ENCODE measurements at places on chromosomes 1 and 21. TPM values are rescaled to one million over a fixed set of nuclear protein-coding genes. Genes with fewer than 3 reads are reported as not detected.

DNA sequence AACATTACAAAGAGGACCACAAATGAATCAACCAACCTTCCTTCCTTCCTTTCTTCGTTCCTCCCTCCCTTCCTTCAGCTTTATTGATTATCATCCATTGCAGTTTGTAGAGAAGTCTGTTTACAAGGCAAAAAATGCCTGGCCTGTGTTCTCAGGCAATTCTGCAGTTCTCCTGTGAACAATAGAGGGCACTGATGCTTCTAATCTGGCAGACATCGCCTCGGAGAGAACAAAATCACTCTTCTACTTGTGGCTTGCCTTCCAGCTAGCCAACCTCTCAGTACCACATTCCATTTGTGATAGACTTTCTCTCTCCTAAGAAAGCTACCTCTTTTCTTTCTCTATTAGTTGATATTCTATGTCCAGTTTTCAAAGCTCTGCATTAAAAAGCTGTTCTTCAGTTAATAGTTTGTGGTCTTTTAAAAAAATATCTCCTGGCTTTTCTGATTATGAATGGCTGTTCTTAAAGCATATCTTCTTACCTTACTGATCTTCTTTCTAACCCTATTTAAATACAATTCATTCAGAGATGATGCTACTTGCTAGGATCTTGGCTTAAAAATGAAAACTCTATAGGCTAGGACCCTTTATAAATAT, 26.9 kb upstream of the ESRRG start:
- DNase-seq, result peak; percentile 36

GRCh38 chr1:92585831-92586230, 99.1 kb upstream of the GFI1 start:
- no peak for DNase-seq

- no peak for DNase-seq
Measured at GRCh38 chr1:39895731-39896480, 5.8 kb downstream of the MYCL start.

DNA sequence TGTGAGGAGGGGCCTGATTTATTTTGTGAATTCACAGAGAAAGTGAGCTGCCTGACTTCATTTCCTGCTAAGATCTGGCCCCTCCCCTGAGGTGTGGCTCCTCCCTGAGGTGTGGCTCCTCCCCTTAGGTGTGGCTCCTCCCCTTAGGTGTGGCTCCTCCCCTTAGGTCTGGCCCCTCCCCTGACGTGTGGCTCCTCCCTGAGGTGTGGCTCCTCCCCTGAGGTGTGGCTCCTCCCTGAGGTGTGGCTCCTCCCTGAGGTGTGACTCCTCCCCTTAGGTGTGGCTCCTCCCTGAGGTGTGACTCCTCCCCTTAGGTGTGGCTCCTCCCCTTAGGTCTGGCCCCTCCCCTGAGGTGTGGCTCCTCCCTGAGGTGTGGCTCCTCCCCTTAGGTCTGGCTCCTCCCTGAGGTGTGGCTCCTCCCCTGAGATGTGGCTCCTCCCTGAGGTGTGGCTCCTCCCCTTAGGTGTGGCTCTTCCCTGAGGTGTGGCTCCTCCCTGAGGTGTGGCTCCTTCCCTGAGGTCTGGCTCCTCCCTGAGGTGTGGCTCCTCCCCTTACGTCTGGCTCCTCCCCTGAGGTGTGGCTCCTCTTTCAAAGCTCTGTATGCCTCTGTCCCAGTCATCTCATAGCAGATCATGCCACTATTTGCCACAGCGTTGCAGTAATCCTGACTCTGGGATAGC, 26.9 kb upstream of the LRRC3 start:
- DNase-seq, result peak; percentile 20

GRCh38 chr1:164685266-164686035, 126.5 kb downstream of the PBX1 start:
- no peak for DNase-seq

DNA sequence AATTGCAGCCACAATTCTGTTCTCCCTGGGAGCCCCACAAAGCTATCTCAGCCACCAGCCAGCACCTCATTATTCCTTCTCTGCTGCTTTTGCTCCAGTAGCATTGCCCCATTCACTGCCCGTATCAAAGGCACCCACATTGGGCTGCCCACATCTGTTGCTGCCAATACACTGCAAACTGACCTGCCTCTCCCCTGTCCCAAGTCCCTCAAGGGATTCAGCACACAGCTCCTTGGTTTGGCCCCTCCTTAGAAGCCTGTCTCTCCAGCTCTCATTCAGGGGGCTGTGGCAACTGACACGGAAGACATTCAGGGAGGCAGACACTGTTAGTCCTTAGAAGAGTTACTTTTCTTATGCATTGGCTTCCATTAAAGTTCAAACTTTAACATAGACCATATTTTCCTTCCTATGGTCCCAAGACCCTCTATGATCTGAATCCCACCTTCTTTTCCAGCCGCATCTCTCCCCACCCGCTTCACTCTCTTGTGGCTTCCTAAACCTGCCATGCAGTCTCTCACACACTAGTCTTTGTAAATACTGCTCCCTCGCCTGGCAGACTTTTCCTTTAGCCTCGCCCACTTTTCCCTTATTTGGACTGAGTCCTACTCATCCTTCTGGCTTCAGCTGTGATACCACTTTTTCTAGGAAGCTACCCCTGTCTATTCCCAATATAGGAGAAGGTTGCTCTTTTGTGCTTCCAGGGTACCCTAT, 19.3 kb upstream of the KLHDC8A start:
- peak; percentile 69 for DNase-seq

GRCh38 chr1:208084220-208084619, 160.0 kb downstream of the PLXNA2 start:
- no peak for DNase-seq

DNA sequence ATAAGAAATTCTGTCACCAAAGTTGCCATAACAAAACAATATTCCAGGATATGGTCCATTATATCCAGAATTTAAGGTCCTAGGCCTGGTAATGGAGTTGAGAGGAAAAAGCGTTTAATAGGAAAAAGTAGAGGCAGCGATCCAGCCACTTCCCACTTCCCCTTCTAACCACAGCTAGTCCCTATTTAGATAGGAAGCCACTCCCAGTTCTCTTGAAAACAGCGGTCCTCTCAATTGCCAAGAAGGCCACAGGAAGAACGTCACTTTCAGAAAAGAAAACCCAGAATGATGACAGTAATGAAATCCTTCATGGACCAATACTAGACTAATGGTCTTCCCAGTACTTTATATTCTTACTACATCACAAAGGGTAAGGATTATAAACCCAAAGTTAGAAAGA, 38.6 kb downstream of the ABL2 start:
- no peak for DNase-seq

- no peak for DNase-seq
Measured at GRCh38 chr1:47751193-47751592, 246.0 kb downstream of the TRABD2B start.

DNA sequence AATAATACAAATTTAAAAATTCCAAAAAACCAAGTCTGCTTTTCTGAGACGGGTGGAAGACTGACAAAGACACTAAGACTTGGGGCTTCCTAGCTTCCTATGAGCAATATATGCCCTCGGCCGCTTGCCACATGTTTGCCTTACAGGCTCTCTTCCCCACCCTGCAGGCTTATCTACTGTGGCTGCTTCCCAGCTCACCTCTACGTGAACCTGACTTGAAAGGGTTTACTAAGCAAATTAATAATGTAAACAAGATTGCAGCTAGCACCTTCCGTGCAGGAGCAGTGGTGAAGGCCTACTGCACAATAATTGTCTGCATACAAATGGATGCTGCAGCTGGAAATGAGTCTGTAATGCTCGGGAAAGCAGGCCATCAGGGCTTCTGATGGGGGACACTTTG, 152.9 kb upstream of the DAB1 start:
- no peak for DNase-seq

DNA sequence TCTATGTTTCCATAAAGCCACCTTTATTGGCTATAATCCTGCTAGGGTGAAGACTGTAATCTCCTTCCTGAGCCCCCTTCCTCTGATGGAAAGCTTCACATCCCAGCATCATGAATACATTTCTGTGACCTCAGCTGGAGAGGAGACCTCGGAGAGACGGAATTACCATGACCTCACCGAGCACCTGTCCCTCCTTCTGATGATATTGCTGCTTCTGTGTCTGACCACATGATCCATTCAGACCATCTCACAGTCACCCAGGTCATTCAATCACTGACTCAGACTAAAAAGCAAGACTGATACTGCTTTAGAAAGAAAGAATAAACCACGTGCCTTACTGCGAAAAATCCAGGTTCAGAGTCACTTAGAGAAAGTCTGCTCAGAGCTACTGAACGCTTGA, 8.8 kb downstream of the KCND3 start:
- no peak for DNase-seq

DNA sequence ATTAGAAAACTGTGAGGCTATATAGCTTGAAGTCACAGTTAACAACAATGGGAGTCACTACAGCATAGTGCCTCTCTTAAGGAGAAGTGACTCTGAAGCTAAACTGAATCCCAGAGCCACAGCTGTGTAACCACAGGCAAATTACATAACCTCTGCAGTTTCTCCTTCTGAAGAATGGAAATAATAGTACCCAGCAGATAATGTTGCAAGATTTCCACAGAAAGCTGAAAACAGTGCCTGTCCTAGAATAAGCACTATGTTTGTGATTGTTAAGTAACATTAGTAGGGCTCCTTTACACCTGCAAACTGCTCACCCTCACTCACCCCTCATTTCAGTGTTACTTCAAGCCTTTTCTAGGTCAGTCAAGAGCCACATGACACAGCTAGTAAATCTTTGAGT, 886.7 kb downstream of the PLA2G4A start:
- no peak for DNase-seq

DNA sequence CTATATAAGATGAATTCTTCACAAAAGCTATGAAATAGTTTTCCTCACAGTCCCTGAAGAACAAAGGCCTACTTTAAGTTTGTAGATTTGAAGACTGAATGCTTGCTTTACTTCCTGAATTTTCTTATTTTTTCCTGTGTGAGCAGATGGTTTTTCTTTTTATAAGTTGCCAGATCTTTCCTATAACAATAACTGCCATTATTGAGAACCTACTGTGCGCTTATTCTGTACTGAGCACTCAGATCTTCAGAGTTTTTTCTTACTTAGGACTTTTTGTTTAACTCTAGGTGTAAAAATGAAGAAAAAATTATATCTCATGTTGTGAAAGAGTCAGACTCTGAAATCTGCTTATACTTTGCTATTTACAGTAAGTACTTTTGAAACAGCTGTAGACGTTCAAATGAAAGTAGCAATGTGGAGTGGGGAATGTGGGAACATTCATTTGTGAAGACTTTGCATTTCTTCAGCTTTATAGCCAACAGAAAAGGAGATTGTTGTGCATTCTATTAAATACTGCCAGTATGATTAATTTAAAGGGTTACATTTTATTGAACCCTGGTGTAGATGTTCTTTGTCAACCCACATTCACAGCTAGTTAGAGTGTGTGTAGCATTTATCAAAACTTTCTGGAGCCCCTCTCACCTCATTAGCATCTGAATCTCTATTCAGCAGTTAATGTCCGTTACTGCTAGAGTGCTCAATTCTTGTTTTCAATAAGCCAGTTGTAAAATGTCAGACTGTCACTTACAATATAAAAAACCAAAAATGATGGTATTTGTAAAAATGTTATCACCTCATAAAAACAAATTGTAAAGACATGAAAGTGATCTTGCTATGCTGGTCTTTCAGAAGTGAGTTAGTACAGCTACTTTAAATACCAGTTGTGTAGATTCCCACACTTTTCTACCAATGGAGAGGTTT, 29.0 kb downstream of the NFIA start:
- no peak for DNase-seq

DNA sequence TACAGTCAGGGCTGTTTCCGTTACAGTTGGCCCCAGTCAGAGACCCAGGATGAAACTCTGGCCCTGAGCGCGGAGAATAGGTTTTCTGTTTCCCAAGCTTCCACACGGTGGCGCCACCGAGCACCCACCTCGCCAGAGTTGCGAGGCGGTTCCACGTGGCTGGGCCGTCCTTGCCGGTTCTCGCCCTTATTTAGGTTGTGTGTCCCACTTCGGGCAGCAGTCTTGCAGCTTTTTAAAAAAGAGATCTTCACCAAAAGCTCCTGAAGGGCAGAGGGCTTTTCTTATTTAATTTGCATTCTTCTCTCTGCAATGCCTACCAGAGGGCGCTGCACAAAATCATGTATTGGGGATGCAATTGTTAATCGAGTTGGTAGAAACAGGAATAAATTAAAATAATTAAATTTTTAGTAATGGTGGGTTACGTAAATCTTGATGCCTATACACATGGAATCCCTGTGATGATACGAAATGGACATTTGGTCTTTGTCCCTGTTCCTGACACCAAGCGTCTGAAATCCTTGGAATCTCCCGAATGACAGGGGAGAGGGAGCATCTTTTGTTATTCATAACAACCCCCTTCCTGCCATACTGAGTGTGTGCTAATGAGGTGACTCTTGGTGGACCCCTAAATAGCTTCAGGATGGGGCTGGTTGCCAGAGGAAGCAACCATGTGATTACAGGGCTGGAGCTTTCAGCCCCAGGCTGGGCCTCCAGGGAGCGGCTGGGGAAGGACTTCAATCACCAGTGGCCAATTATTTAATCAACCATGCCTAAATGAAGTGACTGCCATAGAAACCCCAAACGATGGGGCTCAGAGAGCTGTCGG, 5.6 kb upstream of the S100A7 start:
- peak; percentile 58 for DNase-seq

GRCh38 chr21:43376478-43376882, 50.5 kb downstream of the SIK1 start:
- no peak for DNase-seq

DNA sequence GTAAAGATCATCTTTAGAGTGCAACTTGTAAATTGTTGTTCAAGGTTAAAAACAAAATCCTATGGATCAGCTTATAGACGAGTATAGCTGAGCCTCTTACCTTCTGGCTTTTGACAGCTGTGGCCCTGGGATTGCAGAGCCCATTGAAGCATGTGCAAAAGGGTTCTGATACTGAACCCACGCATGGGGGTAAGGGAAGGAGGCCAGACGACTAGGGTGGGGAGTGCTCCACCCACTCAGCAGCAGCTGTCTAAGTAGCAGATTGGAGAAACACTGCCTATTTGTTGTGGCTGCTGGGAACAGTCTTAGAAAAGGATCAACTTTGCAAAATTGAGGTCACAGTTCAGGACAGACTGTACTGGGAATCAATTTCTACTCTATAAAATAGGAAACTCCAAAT, 16.1 kb downstream of the CD101 start:
- DNase-seq, result no peak

The OLFM3 gene
- not detected for polyA plus RNA-seq

The TNFRSF4 gene
- polyA plus RNA-seq, result not detected

The LAMC2 gene
- polyA plus RNA-seq, result 8.5 TPM

The GJA4 gene
- not detected for polyA plus RNA-seq

The KCNA3 gene
- not detected for polyA plus RNA-seq

The CD52 gene
- polyA plus RNA-seq, result not detected

The RIPPLY3 gene
- polyA plus RNA-seq, result 0.46 TPM

All from A549 (cell line).